ENCODE measurements at places on chromosomes 1 and 21. TPM values are rescaled to one million over a fixed set of nuclear protein-coding genes. Genes with fewer than 3 reads are reported as not detected.

Gene RNF186
- not detected for total RNA-seq

Gene GPR161
- total RNA-seq, result 0.88 TPM

Gene CYP4X1
- not detected for total RNA-seq

Gene DEDD
- total RNA-seq, result 40.2 TPM

Gene CHD5
- 0.51 TPM for total RNA-seq

Gene SHE
- not detected for total RNA-seq

Gene FOXO6
- total RNA-seq, result 0.19 TPM

Gene LCE2D
- total RNA-seq, result not detected

Gene TSEN15
- total RNA-seq, result 44.1 TPM

Gene NUP210L
- total RNA-seq, result 0.05 TPM

Measured in activated CD4-positive, alpha-beta memory T cell treated with anti-CD3 and anti-CD28 coated beads for 36 hours (primary cell).